Left kidney (tissue), 8 donors: ENCODE measurements at places on chromosomes 5 and 9. TPM values are rescaled to one million over a fixed set of nuclear protein-coding genes. Genes with fewer than 3 reads are reported as not detected.

DNA sequence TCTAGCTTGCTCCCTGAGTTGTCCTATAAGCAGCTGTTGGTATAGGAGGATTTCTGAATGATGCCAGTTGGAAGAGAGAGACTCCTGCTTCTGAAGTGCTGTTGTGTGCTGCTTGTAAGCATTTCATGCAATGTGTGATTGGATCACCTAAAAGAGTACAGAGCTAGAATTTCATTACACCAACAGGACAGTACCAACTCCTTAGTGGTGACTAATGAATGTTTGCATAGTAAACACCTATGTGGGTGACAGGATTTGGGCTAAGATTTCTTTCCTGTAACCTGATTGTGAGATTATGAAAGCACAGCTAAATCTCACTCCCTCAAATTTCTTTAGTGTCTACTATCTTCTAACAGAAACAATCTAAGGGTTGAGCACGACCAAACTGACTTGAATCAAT, 67.0 kb downstream of the GCNT1 start:
- no peak for DNase-seq

TNFSF15 gene
- polyA plus RNA-seq = 7.5 TPM

DNA sequence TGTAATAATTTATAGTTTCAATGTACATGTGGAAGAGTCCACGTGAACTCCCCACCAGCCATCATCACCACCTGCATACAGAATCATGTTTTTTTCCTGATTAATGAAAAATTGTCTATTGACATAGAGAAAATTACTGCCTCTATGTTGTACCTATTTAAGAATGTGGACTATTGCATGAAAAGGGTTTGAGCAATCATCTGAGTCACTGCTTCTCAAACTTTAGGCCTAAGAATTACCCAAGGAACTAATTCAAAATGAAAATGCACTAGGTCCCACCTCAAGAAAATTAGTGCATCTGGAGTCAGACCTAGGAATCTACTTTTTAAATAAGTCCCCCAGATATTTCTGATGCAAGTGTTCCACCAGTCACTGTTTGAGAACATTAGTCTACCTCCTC, 709.3 kb downstream of the MAT2B start:
- DNase-seq = no peak

DNA sequence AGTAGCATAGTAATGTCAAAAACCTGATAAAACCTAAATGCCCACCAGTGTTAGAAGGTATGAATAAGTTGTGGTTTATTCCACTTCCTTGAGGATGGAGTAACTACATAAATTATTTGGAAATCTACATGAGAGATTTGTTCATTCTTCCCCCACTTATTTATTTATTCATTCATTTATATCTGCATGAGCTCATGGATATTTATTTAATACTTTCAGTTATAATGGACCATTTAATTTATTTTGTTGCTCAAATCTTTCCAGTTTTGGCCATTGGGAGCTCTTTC, 223.8 kb upstream of the S1PR3 start:
- DNase-seq = no peak

SLC25A2 gene
- 0.23 TPM for polyA plus RNA-seq

DNA sequence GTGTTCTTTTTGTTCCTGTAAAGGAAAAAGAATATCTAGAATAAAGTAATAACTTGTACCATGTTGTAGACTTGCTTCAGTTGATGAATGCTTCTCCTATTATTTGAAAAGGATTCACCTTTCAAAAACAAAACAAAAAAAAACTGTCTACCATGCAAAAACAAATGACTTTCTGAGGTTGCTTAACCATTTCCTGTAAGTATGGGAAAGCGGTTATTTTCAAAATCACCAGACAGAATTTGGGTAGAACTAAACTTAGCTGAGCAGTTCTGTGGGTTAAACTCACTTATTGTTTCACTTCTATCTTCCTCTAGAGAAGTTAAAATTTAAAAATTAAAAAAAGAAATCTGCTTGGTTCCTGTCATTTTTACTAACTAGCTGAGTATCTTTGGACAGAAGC, 25.2 kb downstream of the LNPEP start:
- no peak for DNase-seq

DNA sequence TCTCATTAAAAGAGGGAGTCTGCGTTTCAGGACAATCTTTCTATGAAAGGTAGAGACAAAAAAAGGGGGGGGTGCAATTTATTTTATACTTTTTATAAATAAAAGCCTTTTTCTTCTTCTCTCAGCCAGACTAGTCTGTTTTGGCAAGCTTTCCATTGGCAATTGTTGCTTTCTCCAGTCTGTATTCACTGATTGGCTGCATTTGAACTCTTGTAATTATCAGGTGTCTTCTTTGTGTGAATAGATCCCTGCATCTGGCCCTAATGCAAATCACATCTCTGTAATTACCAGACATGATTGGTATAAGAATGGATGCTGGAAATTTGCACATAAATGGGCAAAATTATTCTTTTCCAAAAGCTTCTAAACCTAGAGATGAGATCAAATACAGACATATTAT, 7.6 kb upstream of the EQTN start:
- no peak for DNase-seq

APBA1 gene
- 17.9 TPM for polyA plus RNA-seq

DNA sequence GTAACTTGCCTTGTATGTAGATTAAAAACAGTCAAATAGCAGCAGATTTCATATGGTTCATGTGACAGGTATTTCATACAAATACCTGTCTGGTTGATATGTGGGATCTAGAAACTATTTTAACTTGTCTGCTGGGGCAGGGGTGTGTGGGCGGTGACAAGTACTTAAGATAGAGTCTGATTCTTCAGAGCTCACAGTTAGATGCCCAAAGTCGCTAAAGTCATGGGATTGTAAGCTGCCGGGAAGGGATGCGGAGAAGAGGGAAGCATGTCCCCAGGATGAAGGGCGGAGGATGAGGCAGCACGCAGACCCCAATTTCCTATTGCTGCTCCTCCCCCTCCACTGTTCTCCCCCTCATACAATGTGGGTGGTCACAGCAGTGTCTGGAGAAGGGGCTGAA, 13.3 kb downstream of the ANXA6 start:
- no peak for DNase-seq
